Mesenteric fat pad (tissue), 1 donor: ENCODE measurements at places on chromosomes 7 and 10. TPM values are rescaled to one million over a fixed set of nuclear protein-coding genes. Genes with fewer than 3 reads are reported as not detected.

- no peak for DNase-seq
Measured at GRCh38 chr7:29042824-29043231, 84.7 kb upstream of the TRIL start.

GRCh38 chr10:33822774-33823173 is 488.3 kb upstream of the NRP1 start:
- no peak for DNase-seq

LRRN3 gene
- total RNA-seq, result 2.0 TPM

- no peak for DNase-seq
Measured at GRCh38 chr7:112905950-112906349, 115.8 kb upstream of the TMEM168 start.

RAB19 gene
- total RNA-seq, result not detected

- DNase-seq, result no peak
Measured at GRCh38 chr7:158586499-158587161, 993 bp downstream of the PTPRN2 start.
